ENCODE measurements at places on chromosomes 12 and 14.
A peak's percentile ranks its signal among the peaks of the same experiment; 100 is the strongest.

- H3K4me3 ChIP-seq: no peak overlapping the region
- H3K27me3 ChIP-seq: no peaks in the 10 kb centered on the region
- H3K36me3 ChIP-seq: no peaks in the 10 kb centered on the region
Measured at GRCh38 chr12:114924946-114925475, 241.0 kb upstream of the TBX3 start.

- no peak overlapping the region for H3K4me3 ChIP-seq
- H3K27me3 ChIP-seq: no peaks in the 10 kb centered on the region
- no peak for DNase-seq
- H3K36me3 ChIP-seq: no peaks in the 10 kb centered on the region
- no peak overlapping the region for H3K27ac ChIP-seq
Measured at GRCh38 chr12:86118161-86118560, 138.0 kb downstream of the MGAT4C start.

- no peaks in the 10 kb centered on the region for H3K27me3 ChIP-seq
- no peaks in the 10 kb centered on the region for H3K36me3 ChIP-seq
- DNase-seq: no peak
Measured at GRCh38 chr12:89573051-89573810, 47.4 kb upstream of the POC1B start.

DNA sequence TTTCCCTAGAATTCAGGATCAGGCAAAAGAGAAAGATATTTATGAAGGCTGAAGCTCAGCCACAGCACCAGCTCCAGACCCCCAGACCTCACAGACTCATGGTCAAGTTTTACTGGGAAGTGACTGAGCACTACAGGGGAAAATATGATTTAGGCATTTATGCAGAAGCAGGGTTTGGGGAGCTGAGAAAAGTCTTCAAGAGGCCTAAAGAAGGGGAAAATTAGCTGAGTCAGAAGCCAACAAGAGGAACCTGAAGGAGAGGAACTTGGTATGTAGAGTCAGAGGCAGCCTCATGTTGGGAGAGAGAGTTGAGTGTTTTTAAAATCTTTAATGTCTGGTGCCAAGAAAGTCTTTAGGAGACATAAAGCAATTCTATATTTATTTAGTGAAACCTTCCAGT lies 63.0 kb downstream of the FOS start:
- H3K4me3 ChIP-seq: no peak overlapping the region
- H3K27ac ChIP-seq: no peak overlapping the region
- peaks cover 32% of the 10 kb centered on the region for H3K27me3 ChIP-seq
- no peaks in the 10 kb centered on the region for H3K4me1 ChIP-seq
- H3K36me3 ChIP-seq: no peaks in the 10 kb centered on the region
- DNase-seq: no peak

DNA sequence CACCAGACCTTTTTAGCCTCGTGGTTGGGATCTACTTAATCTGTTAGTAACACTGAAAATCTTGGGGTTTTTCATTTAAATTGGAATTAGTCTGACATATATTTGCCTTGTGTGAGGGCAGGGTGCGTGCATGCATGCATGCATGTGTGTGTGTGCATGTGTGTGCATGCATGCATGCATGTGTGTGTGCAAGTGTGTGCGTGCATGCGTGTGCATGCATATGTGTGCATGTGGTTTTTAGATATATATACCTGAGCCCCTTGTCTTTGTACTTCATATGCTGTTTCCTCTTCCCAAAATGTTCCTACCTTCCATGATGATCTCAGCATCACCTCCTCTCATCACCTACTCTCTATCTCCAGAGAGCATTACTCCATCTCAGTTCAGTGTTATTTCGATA lies 66.3 kb upstream of the BCL11B start:
- no peaks in the 10 kb centered on the region for H3K4me1 ChIP-seq
- H3K4me3 ChIP-seq: no peak overlapping the region
- no peak overlapping the region for H3K27ac ChIP-seq

GRCh38 chr12:131448254-131448795 lies 262.6 kb upstream of the SFSWAP start:
- H3K36me3 ChIP-seq: no peaks in the 10 kb centered on the region
- no peak overlapping the region for H3K27ac ChIP-seq
- no peaks in the 10 kb centered on the region for H3K4me1 ChIP-seq

GRCh38 chr14:52325126-52325525 lies 11.0 kb downstream of the PTGER2 start:
- DNase-seq: peak; percentile 43
- peak overlapping the region; percentile 75 for H3K27ac ChIP-seq
- no peaks in the 10 kb centered on the region for H3K27me3 ChIP-seq
- peaks cover 95% of the 10 kb centered on the region for H3K36me3 ChIP-seq

DNA sequence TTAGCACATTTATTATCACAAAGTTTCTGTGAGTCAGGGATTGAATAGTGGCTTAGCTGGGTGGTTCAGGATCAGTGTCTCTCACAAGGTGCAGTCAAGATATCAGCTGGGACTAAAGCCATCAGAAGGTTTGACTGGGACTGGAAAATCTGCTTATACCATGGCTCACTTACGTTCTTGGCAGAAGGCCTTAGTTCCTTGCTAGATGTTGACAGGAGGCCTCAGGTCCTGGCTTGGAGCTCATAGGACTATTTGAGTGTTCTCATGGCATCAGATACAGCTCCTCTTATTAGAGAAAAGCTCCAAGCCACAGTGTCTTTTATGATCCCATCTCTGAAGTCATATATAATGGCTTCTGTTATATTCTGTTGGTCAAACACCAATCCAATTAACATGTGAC lies 127.3 kb downstream of the SLC6A15 start:
- H3K4me3 ChIP-seq: no peak overlapping the region
- no peaks in the 10 kb centered on the region for H3K27me3 ChIP-seq
- DNase-seq: no peak

DNA sequence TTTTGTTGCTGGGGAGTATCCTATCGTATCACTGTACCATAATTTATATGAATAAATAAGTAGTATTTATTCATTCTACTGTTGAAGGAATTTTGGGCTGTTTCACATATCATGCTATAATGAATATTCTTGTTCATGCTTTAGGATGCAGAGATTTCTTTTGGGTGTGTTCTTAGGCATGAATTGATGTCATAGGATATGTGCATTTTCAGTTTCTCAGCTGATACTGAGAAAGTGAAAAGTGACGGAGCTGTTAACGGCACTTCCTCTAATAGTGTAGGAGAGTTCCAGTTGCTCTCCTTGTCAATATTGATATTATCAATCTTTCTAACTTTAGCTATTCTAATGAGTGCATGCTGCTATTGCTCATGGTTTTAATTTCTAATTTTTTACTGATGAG lies 23.2 kb upstream of the SDR39U1 start:
- H3K4me1 ChIP-seq: peaks cover 35% of the 10 kb centered on the region
- H3K36me3 ChIP-seq: peaks cover 15% of the 10 kb centered on the region
- no peaks in the 10 kb centered on the region for H3K27me3 ChIP-seq
- H3K4me3 ChIP-seq: no peak overlapping the region

- no peak overlapping the region for H3K4me3 ChIP-seq
- H3K27me3 ChIP-seq: no peaks in the 10 kb centered on the region
- no peak for DNase-seq
- H3K36me3 ChIP-seq: no peaks in the 10 kb centered on the region
- no peaks in the 10 kb centered on the region for H3K4me1 ChIP-seq
Measured at GRCh38 chr12:86249276-86249675, 6.9 kb downstream of the MGAT4C start.

DNA sequence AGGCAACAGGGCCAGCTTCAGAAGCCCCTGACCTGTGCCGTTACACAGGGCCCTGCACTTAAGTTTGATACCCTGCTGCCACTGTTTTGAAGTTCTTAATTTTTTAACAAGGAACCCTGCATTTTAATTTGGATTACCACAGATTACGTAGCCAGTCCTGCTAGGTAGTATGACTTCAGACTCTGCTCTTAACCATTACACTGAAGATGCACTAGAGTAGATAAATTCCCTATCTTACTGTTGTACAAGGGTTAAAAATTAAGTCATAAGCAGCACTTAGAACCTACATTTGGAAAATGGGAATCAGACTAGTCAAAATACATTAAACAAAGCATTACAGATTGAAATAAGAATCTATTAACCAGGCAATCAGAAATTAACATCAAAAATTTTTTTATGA lies 2.3 kb downstream of the GNPNAT1 start:
- DNase-seq: no peak
- H3K4me1 ChIP-seq: peaks cover 34% of the 10 kb centered on the region
- peak overlapping the region; percentile 48 for H3K4me3 ChIP-seq
- H3K27me3 ChIP-seq: no peaks in the 10 kb centered on the region
- H3K36me3 ChIP-seq: peaks cover 9% of the 10 kb centered on the region

GRCh38 chr14:53004976-53005375 lies 54.1 kb upstream of the FERMT2 start:
- H3K4me3 ChIP-seq: no peak overlapping the region
- peaks cover 27% of the 10 kb centered on the region for H3K27me3 ChIP-seq
- H3K4me1 ChIP-seq: peaks cover 4% of the 10 kb centered on the region

DNA sequence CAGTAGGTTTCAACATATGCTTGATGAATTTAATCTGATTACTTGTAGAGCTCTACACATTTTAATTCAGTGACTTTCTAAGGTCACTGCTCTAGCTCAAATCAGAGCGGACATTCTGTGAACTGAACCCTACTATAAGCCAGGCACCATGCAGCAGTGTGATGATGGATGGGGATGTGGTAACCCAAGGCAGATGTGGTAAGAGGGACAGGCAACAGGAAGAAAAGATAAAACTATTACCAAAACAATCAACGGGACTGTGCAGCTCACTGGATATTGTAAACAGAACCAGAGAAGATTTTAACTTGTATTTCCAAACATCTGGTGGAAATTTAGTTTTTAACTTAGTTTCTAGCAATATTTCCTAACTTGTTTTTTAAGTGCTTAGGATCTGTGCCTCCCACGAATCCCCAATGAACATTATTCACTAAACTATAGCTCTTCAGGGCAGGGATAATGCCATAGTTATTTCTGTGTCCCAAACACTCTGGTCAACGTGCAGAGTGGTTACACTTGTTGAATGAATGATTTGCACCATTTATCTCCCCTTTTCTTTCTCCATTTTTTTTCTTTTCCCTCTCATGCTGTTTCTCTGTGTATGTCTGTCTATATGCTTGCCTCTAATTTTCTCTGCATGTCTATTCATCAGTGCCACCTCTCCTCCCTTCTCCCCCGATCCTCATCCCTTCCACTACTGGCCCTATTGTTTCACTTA lies 3.0 kb downstream of the ERO1A start:
- no peaks in the 10 kb centered on the region for H3K27me3 ChIP-seq
- DNase-seq: peak; percentile 60
- H3K4me3 ChIP-seq: peak overlapping the region; percentile 63
- peaks cover 73% of the 10 kb centered on the region for H3K4me1 ChIP-seq
- H3K36me3 ChIP-seq: peaks cover 46% of the 10 kb centered on the region
- peak overlapping the region; percentile 55 for H3K27ac ChIP-seq

DNA sequence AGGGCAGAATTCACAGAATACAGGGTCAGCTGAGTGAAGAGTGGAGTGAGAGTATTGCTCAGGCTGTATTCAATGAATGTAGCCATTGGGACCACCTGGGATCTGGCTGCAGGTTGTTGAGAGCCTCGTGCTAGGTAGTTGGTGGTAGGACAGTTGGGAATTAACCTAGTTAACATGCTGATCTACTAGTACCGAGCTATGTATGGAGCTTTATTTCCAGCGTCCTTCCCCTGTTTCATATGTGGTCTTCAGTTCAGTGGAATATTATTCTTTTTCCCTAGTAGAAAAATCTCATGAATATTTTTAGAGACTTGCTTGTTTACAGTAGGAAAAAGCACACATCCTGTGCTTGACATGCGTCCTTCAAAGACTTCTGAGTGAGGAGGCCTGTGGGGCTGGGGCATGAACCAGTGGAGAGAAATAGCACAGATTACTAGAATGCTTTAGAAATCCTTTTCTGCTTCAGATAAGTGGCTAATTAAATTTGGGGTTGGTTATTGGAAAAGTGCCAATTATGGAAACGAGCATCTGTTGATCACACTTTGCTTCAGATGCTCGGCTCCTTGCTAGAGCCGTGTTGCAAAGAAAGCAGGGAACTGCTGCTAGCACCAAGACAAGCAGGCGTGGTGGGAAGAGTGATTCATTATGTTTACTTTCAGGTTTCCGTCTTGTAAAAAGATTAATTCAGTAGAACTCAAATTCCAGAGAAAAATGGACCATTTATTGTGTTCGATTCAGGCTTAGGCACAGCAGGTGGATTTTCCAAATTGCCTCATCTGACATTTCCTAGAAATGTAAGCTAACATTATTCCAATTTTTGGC lies 53.6 kb downstream of the ARF6 start:
- peaks cover 81% of the 10 kb centered on the region for H3K4me1 ChIP-seq
- peak; percentile 55 for DNase-seq
- H3K27me3 ChIP-seq: no peaks in the 10 kb centered on the region
- peaks cover 24% of the 10 kb centered on the region for H3K36me3 ChIP-seq
- H3K4me3 ChIP-seq: peak overlapping the region; percentile 42

DNA sequence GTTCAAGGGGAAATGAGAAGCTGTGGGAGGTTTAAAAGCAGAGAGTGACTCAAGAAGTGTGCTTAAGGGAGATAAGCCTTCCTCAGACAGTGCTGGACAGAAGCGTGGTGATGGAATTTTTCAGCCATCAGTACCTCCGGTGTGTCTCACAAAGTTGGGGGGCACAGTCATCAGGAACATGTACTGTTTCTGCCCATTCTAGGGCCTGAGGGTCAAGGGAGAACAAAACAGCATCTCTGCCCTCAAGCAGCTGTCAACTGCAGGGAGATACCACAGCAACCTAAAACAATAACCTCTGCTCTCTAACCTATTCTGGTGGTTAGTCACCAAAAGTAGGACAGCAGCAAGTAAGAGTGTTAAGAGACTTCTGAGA lies 2.0 kb upstream of the STON2 start:
- peaks cover 4% of the 10 kb centered on the region for H3K27me3 ChIP-seq
- no peaks in the 10 kb centered on the region for H3K4me1 ChIP-seq
- H3K27ac ChIP-seq: no peak overlapping the region
- DNase-seq: no peak
- H3K4me3 ChIP-seq: no peak overlapping the region
- no peaks in the 10 kb centered on the region for H3K36me3 ChIP-seq

- H3K4me1 ChIP-seq: no peaks in the 10 kb centered on the region
- no peak for DNase-seq
- no peak overlapping the region for H3K27ac ChIP-seq
- no peak overlapping the region for H3K4me3 ChIP-seq
Measured at GRCh38 chr12:45400991-45401390, 185.1 kb downstream of the ANO6 start.

GRCh38 chr12:75964150-75964549 lies 67.4 kb downstream of the PHLDA1 start:
- H3K4me3 ChIP-seq: no peak overlapping the region
- no peaks in the 10 kb centered on the region for H3K36me3 ChIP-seq
- DNase-seq: no peak
- H3K27ac ChIP-seq: no peak overlapping the region

DNA sequence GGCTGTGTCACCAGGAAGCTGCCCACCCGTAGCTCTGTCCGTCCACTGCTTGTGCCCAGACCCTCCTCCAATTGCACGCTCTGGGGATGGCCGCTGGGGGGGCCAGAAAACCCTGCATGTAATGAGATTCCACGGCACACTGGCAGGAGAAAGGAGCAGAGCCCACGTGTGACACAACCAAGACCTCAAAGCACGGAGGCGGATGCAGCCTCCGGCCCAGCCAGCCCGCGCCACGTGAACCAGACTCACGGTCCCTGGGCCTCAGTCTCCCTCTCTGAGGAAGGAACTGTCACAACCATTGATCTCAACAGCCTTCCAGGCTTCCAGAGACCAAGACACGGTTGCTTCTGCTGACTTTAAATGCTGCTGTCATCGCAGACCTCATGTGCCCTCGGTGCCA lies 14.4 kb downstream of the ANHX start:
- DNase-seq: no peak
- no peak overlapping the region for H3K4me3 ChIP-seq
- H3K36me3 ChIP-seq: no peaks in the 10 kb centered on the region

Measured in activated naive CD4-positive, alpha-beta T cell treated with anti-CD3 and anti-CD28 coated beads, Interleukin-2, amount 10 ng/mL, durations not matched to agents 7 days and 5 days (primary cell).